ENCODE measurements at places on chromosomes 5 and 9. TPM values are rescaled to one million over a fixed set of nuclear protein-coding genes. Genes with fewer than 3 reads are reported as not detected.
A peak's percentile ranks its signal among the peaks of the same experiment; 100 is the strongest.

DNA sequence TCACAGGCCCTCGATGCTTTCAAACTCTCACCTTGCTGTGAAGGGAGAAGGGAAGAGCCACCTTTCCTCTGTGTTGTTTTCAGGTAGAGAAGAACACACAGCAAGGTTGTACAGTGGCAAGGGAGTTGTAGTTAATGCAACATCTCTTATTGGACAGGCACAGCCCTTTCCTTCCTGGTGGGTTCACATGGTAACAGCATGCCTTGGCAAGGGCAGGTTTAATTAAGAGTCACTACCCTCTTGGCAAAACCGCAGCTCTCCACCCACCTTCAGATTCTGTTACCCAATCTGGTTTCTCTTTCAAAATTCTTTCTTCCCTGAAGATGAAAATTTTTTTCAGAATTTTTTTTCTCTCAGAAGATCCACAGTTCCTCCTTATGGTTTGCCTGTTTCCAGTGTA, 253.1 kb downstream of the TLR4 start:
- no peak overlapping the region for H3K27ac ChIP-seq
- DNase-seq = no peak
- no peaks in the 10 kb centered on the region for H3K36me3 ChIP-seq
- no peaks in the 10 kb centered on the region for H3K4me1 ChIP-seq

- no peaks in the 10 kb centered on the region for H3K36me3 ChIP-seq
- no peaks in the 10 kb centered on the region for H3K27me3 ChIP-seq
- H3K27ac ChIP-seq = no peak overlapping the region
- H3K4me1 ChIP-seq = peaks cover 56% of the 10 kb centered on the region
- peak; percentile 65 for DNase-seq
Measured at GRCh38 chr9:34985311-34985899, 4.1 kb upstream of the DNAJB5 start.

DNA sequence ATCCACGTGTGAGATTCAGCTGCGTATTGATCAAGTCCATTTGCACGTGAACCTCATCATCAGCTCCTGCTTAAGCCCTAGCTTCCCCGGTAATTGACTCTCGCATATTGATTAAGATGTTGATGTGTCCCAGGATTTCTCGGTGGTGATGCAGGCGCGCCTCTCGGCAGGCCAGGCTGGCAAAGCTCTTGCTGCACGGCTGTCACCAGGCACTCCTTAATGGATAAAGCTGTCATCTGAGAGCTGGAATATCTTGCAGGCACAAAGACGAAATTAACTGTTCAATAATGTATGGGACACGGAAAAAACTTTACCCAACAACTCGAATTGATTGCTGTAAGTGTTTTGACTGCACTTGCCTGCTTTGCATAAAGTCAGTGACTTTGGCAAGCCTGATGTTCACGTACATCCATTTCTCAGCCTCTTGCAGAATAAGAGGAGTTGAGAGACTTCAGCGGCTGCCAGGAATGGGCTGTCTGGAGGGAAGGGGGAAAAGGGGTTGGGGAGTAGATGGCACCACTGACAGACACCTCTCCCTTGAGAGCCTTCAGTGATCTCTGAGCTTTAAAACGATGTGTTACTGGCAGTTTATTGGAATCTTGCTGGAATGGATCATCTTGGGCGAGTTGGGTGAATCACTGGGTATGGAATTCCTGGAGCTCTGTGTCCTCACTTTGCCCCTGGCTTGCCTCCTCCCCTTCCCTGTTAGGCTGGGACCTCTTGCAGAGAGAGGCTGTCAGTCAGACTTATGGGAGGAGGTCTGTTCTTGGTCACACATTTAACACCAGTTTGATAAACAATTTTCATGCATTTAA, 650.3 kb downstream of the CCDC171 start:
- H3K27ac ChIP-seq = no peak overlapping the region
- no peak overlapping the region for H3K4me3 ChIP-seq
- H3K4me1 ChIP-seq = no peaks in the 10 kb centered on the region

DNA sequence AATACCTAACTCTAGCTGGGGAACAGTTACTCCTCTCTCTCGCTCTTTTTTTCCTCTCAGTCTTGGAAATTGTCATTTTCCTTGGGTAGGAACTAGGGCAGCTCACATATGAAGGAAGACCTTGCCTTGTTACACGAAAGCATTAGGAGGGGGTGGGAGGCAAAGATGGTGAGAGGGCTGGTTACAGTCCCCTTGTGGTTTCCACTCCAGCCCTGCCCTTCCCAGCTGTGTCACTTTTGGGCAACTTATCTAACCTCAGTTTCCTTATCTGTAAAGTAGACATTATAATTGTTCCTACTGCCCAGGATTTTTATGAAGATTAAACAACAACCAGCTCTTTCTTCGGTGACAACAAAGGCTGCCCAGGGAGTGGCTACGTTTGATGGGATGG, 196.2 kb upstream of the CLINT1 start:
- H3K4me3 ChIP-seq = no peak overlapping the region
- no peaks in the 10 kb centered on the region for H3K4me1 ChIP-seq
- H3K27ac ChIP-seq = no peak overlapping the region

DNA sequence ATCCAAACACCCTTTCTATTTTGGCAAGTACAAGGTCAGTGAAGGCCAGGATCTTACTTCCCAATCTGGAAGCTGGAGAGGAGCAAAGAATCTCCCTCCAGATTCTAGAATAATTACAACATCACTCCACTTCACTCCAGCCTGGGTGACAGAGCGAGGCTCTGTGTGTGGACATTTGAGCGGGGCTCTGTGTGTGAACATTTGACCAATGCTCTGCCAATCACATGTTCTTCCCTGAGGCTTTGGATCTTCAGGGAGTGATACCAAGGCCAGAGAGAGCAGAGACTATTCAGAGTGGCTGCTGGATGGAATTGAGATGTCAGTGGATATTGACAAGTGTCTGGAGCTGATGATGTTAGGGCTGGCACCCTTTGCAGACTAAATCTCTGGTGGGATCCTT, 24.7 kb upstream of the ANKRD34B start:
- no peak overlapping the region for H3K27ac ChIP-seq
- no peaks in the 10 kb centered on the region for H3K36me3 ChIP-seq
- no peaks in the 10 kb centered on the region for H3K4me1 ChIP-seq

DNA sequence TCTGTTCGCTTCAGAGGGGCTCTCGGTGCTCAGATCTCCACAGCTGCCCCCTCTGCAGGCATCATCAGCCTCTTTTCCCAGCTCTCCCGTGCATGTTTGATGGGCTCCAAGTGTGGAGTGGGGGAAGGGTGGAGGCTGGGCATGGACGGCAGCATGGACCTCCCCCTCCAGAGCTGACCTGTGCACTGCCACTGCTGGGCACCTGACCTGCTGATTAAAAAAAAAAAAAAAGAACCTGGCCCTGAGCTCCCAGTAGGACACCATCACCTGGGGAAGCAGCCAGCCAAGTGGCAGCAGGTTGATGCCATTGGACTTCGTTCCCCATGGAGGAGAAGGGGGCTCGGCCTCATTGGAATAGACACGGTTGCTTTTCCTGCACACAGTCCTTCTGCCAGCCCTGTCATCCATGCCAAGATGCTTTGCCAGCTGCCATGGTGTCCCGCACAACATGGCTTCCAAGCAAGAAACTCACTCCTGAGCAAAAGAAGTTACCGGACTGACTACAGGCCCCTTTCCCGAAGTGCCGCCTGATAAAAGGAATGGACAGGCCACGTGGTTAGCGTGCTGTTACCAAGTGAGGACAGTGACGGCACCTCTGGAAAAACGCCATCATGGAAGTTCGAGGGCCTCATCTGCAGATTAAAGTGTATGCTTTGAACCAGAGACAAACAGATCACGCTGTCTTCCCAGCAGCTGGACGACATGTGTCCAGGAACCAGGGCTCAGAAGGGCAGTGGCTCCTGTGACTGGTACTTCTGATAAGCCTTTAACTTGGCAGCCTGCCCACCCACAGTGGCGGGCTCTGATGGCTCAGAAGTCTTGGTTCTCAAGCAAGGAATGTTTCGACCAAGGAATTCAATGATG, 14.7 kb upstream of the BRD3OS start:
- H3K4me1 ChIP-seq = no peaks in the 10 kb centered on the region
- no peak for DNase-seq
- no peak overlapping the region for H3K27ac ChIP-seq
- H3K36me3 ChIP-seq = no peaks in the 10 kb centered on the region
- peaks cover 2% of the 10 kb centered on the region for H3K27me3 ChIP-seq

DNA sequence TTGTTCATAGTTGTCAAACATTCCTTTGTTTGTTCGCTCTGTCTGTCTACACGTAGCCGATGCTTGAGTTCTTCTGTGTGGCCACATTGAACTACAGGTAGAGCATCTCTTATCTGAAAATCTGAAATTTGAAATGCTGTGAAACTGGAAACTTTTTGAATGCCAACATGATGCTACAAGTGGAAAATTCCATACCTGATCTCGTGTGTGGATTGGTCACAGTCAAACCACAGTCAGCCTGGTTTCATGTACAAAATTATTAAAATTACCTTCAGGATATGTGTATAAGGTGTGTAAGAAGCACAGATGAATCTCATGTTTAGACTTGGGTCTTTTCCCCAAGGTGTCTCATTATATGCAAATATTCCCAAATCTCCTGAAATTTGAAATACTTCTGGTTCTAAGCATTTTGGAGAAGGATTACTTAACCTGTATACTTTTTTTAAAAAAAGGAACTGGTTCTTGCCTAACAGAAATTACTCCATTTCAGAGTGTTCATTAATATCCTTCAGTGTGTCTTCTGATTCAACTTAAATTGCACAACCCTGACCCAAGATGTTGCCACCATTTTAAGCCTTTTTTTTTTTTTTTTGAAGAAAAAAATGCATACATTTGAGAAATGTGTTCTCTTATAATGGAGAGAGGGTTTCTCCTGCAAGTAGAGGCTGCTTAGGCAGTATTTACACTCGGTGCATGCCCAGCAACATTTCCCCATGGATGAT, 254.3 kb downstream of the MAST4 start:
- H3K4me3 ChIP-seq = no peak overlapping the region
- H3K36me3 ChIP-seq = peaks cover 5% of the 10 kb centered on the region
- H3K27ac ChIP-seq = no peak overlapping the region

GRCh38 chr5:59185757-59186385, 603.0 kb downstream of the RAB3C start:
- peaks cover 8% of the 10 kb centered on the region for H3K4me1 ChIP-seq
- no peak overlapping the region for H3K4me3 ChIP-seq
- H3K27me3 ChIP-seq = peaks cover 48% of the 10 kb centered on the region
- no peaks in the 10 kb centered on the region for H3K36me3 ChIP-seq
- H3K27ac ChIP-seq = no peak overlapping the region
- DNase-seq = no peak

DNA sequence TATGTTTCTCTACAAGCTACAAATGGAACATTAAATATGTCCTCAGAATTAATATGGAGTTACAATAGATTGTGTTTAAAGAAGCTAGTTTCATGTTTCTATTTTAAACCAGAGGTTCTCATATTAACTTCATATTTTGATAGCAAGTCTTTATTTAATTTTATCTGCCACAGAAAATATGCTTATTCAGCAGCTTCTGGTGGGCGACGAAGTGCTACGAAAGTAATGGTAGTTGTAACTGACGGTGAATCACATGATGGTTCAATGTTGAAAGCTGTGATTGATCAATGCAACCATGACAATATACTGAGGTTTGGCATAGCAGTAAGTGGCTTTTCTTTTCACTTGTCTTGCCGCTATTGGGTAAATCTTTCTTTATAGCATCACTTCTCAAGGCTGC, 54.2 kb downstream of the MOCS2 start:
- no peak for DNase-seq

DNA sequence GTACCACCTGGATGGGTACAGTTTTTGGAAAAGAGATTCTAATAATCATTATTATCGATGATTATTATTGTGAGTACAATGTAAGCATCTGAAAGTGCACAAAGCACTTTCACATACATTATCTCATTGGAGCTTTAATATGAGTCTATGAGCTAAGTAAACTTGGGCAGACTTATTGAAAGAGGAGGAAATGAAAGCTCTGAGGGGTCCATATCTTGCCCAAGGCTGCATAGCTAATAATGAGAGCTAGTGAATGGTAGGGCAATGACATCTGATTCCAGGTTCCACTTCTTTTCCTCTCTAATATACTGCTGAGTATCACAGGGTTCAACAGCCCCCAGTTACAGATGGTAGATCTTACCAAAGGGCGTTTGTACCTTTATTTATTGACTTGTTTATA, 26.1 kb downstream of the TIMD4 start:
- H3K27me3 ChIP-seq = peaks cover 7% of the 10 kb centered on the region
- peaks cover 34% of the 10 kb centered on the region for H3K4me1 ChIP-seq
- peaks cover 15% of the 10 kb centered on the region for H3K36me3 ChIP-seq

GRCh38 chr5:18491349-18491748, 857.1 kb downstream of the TAF11L14 start:
- no peaks in the 10 kb centered on the region for H3K36me3 ChIP-seq
- no peaks in the 10 kb centered on the region for H3K4me1 ChIP-seq
- DNase-seq = no peak
- no peak overlapping the region for H3K4me3 ChIP-seq

- DNase-seq = no peak
- H3K27me3 ChIP-seq = no peaks in the 10 kb centered on the region
- no peak overlapping the region for H3K27ac ChIP-seq
- no peaks in the 10 kb centered on the region for H3K4me1 ChIP-seq
Measured at GRCh38 chr9:13939701-13940490, 374.0 kb downstream of the NFIB start.

DNA sequence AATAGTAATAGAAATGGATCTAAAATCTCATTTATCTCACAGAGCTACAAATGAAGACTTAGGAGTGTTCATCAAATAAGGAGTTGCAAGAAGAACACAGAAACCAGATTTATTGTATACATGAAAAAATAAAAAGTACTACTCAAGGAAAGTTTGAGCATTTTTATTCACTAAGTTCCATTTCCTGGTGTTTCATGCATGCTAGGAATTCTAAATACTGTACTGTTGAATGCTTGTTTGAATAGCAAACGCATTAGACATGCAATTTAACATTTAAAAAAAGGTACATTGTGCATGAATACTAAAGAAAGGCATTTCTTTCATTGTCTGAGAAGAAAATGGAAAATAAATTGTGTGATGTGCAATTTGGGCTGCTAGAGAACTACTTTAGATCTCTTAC, 52.1 kb downstream of the C6 start:
- no peaks in the 10 kb centered on the region for H3K27me3 ChIP-seq
- no peaks in the 10 kb centered on the region for H3K36me3 ChIP-seq
- no peak overlapping the region for H3K4me3 ChIP-seq
- no peaks in the 10 kb centered on the region for H3K4me1 ChIP-seq
- no peak for DNase-seq
- no peak overlapping the region for H3K27ac ChIP-seq

DNA sequence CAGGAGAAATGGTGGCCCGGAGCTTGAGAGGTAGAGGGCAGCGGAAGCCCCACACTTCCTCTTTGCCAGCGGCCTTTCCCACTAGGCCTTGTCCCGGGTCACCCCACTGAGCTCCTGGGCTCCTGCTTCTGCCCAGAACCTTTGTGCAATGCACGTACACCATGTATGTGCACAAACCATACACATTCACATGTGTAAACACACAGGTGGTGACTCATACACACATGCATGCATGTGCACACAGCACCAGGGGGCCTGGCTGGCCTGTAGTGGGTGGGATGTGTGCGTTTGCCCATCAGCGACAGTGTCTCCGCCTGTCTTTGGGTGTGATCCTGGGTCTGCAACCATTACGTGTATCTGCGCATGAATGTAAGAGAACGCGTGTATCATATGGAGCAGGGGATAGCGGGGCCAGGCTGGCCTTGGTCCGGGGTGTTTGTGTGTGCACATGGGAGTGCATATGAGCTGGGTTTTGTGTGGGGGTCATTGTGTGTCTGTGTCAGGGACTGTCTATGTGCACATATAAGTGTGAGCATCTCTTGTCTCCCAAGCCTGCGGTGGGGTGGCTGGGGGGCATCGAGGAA, 43.7 kb downstream of the PSD2 start:
- no peaks in the 10 kb centered on the region for H3K36me3 ChIP-seq
- no peak for DNase-seq
- H3K4me3 ChIP-seq = no peak overlapping the region
- no peak overlapping the region for H3K27ac ChIP-seq
- H3K4me1 ChIP-seq = no peaks in the 10 kb centered on the region
- H3K27me3 ChIP-seq = peaks cover 12% of the 10 kb centered on the region

PCDHGB7 gene
- not detected for total RNA-seq

RELL2 gene
- 19.4 TPM for total RNA-seq

All from activated CD4-positive, alpha-beta memory T cell treated with anti-CD3 and anti-CD28 coated beads, Interleukin-2, amount 10 ng/mL, durations not matched to agents 7 days and 5 days (primary cell).